Activated T-cell treated with anti-CD3 and anti-CD28 coated beads, Interleukin-2, amount 50 U/mL, for 72 hours (primary cell): ENCODE measurements at places on chromosomes 3 and 15.

DNA sequence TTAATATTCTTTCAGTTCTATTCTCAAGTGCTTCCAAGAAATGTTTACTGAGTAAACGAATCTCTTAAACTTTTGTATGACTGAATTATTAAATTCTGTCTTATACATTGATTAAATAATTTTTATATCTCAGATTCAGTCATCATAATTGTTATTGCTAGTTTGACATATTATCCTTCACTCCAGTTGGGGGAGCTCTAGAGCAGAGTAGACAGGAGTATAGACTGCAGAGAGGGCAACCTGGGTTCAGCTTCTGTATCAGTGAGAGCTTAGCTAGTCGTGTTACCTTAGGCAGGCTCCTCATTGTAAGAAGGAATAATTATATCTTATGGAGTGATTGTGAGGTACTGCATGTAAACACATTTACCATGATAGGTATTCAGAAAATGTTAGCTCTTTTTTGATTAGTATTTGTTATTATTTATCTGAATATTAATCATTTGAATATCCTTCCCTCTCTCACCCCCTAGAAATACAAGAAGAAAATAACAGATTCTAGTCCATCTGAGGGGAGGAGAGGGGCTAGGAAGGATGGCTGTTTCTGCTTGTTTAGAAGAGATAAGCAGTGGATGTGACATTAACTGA, 31.0 kb upstream of the ZCWPW2 start:
- peak; percentile 32 for DNase-seq

GRCh38 chr15:42024303-42024702, 3.5 kb upstream of the PLA2G4E start:
- DNase-seq, result no peak

DNA sequence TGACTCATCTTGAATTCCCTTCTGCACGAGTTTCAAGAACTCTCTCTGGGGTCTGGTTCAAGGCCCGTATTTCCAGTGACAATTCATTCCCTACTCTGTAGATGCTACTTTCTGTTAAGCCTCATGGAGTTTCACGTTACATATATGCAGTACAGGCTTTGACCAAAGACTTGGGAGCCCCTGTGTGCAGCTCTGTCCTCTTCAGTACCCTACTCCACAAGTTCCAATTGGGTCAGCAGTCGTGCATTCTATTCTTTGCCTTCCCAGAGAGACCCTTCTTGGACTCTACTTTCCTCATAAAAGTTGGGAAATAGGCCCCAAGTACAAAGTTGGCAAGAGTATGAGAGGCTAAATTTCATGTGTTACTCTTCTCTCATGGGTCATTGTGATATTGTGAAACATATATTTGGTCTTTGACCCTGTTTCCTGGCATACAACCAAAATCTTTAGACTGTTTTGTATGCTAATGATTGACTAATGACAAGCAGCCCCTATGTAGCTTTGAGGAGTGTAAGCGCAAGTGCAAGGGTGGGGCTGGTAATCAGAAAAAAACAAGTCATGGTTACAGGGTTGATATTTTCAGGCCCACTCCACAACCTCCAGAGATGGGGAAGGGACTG, 15.0 kb upstream of the CCDC50 start:
- no peak for DNase-seq

DNA sequence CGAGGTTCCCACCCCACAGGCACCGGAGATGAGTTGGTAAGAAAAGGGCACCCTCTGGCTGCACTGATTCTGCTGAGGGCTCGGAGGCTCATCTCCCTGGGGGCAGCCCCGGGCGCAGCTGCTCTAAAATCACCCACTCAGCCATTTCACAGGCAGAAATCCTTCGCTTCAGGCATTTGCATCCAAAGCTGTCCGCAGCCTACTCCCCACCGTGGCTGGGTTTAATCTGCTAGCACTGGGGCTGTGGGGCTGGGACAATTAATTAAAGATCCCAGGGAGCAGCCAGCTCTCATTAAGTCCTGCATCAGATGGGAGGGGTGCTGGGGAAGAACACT, 104.3 kb upstream of the PRR20G start:
- no peak for DNase-seq

DNA sequence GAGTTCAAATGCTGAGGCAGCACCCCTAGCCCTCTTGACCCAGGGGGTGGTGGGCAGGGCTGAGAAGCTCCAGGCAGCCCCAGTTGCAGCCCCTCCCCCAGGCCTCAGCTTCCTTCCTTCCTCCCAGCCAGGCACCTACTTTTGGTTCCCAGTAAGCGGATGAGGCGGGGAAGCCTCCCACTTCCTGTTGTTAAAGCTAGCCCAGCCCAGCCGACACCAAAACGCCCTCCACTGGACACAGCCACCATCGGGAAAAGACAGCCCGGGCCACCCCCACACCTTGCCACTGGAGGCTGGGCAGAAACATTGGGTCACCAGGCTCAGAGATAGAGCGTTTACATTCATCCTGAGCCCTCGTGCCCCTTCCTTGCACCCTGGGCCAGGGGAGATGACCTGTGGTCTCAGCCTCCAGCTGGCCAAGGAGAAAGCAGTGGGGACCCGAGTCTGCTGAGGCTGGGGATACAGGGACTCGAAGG, 3.5 kb downstream of the DUSP7 start:
- DNase-seq, result peak; percentile 58

- DNase-seq, result no peak
Measured at GRCh38 chr3:49222002-49222401, 50.6 kb downstream of the KLHDC8B start.

DNA sequence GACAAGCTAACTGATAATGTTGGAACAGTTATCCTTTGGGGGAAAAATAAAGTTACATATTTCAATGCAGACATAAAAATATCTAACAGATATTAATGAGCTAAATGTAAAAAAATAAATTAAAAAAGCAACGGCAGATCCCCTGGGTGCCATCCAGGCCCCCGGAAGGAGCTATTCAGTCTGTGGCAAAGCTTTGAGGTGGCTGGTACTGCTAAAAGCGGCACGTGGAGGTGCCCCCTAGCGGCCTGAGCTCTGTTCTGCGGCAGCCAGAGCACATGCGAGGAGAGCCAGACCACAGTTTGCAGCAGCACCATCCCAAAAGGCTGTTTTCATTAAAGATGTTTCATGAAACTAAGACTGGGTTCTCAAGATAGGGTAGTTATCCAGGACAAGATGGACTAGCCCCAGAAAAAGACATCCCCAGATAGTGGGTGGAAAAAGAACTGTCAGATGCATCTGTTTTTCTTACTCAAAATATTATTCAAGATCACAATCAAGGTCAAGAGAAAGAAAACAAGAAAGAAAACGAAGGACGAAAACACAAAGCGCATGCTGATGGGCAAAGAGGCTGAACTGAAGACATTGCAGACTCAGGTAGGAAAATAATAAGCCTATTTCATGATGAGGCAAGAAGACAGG, 18.7 kb downstream of the AP3S2 start:
- peak; percentile 83 for DNase-seq

- no peak for DNase-seq
Measured at GRCh38 chr3:26636096-26636727, 13.6 kb downstream of the LRRC3B start.

DNA sequence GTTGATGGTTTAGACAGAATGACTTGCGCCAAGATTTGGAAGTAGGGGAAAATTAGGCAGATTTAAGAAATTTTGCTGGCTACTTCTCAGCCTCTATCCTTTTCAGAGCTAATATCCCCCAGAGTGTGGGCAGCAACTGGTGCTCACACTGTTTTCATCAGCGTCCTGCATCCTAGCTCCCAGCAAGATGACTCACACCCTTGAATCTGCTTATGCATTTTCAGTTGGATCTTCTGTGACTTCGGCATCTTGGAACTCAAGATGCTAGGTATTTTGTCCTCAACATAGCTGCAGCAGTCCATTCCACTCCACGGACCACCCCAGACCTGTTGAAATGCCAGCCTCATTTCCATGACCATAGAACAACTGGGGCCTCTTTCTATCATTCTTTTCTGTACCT, 336.1 kb upstream of the NR2F2 start:
- DNase-seq, result no peak

GRCh38 chr3:19248143-19248542, 99.8 kb downstream of the KCNH8 start:
- no peak for DNase-seq

- no peak for DNase-seq
Measured at GRCh38 chr3:116051586-116051985, 393.7 kb downstream of the LSAMP start.

GRCh38 chr3:152350139-152350538, 81.4 kb downstream of the MBNL1 start:
- no peak for DNase-seq

DNA sequence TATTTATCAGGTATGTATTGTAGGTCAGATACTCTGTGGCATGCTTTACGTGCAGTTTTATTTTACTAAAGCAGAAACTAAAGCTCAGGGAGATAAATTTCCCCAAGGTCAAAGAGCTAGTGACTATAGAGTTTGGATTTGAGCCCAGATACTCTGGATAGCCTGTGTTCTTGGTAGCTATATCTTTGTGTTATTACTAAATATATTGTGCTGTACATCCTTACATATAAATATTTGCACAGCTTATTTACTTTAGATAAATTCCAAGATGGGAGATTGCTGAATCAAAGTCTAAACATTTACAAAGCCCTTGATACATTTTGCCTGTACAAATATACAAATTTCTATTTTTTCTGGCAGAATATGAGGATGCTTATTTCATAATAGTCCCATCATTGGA, 660.9 kb upstream of the NAALADL2 start:
- DNase-seq, result no peak

DNA sequence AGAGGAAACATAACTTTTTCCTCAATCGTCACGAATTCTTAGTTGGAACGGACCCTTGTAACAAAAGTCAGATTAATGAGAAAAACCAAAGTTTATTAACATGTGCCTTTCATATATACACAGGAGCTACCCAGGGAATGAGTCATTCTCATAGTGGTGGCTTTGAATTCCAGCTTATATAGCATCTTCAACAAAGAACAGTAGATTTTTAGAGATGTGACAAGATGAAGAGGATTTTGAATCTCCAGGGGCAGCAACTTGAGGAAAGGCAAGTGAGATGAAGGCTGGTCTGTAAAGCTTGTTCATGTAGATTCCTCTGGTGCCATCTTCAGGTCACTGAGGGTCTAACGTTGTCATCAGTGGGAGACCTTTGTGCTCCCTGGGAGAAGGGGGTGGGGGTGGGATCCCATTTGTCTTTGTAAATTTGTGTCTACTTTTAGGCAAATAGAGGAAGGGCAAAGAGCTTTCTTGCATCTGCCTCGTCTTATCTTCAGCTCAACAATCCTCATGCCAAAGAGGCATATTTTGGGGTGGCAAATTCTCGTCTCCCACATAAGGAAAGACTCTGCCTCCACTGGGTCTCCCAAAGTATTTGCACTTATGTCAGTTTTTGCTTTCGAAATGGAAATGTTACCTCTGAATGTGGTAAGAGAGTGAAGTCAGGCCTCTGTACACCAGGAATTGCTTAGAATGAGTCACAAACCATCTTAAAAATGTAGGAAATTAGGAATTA, 29.5 kb downstream of the CLEC3B start:
- no peak for DNase-seq

DNA sequence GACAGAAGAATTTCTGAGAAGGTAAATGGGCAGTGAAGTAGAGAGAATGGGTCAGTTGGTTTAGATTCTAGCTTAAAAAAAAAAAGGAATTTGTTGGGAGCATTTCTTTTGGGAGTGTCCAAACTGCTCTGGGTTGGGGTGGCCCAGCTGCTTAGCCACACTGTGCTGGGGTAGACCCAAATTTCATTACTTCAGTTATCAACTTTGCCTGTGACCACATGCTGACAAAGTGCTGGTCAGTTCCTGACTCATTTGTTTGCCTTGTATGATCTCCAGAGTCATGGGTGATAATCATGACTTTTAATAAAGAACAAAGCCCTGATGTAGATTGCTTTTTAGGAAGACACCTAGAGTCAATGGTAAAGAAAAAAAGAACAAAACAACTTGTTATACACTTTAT, 121.5 kb upstream of the FGF7 start:
- no peak for DNase-seq

GRCh38 chr3:125107861-125108567, 52.2 kb upstream of the HEG1 start:
- DNase-seq, result no peak

DNA sequence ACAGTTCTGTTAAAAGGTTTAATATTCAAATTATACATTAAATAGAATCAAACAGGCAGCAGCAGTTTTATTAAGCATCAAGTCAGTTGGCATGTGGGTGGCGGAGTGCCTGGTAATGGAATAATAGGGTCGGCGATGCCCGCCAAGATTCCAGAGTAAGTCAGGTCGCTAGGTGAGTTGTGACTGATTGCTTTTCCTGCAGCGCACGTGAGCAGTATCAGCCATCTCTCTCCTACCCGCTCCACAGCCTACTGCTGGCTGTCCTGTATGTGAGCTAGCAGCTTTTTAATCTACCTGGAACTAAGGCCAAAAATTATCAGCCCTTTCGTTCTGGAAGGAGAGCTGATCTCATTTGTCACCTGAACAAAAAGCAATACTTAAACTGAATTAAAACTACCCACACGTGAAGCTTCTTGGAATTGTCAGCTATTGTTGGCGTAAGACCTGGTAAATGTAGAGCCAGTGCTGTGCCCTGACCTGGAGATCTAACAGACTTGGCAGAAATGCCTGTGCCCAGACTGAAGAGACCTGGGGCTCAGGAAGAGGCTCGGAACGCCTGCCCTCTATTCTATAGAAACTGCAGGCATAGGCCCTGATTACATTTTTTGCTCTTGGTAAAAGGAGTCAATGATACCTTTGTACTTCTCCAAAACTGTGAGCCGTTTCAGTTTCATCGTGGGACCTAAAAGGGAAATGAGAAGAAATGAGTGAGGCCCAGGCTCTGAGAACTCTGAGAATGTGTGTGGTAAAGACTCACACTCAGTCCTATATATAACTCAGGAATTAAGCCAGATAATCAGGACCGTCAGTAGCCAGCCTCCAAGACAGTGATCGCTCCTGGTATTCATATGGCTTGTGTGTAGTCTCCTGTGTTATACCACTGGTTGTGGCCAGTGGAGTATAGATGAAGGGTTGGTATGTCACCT, 21.9 kb downstream of the IDH3A start:
- DNase-seq, result no peak

GRCh38 chr3:10371167-10371566, 50.3 kb upstream of the SEC13 start:
- no peak for DNase-seq

DNA sequence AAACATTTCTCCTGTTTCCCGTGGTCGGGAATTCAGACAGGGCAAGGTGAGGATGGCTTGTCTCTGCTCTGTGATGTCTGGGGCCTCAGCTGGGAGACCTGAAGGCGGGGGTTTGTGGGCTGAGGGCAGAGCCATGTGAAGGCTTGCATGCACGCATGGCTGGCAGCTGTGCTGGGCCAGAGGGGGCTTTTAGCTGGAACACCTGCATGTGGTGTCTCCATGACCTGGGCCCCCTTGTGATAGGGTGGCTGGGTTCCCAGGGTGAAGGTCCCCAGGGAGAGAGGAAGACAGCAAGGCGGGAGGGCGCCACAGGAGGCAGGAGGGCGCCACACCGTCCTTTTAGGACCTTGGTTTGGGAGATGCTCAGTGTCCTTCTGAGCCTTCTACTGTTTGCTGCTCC, 101.6 kb upstream of the PRR23E start:
- DNase-seq, result no peak

DNA sequence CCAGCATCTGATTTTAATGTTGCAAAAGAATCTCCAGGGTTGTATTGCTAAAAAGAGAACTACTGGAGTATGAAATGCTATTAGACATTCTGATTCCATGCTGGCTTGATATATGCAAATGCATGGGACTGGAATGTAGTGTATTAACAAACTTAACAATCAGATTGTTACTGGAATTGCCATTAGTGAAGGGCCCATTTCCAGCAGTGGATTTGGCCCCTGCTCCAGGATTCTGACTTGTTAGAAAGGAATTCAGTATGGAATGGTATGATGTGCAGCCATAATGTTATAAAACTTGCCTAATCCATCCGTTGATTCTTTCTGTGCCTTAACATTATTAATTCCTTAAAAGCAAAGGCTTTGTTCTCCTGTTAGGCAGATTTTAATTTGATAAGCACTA, 7.9 kb downstream of the ARRDC4 start:
- no peak for DNase-seq
